Kidney (tissue), 22 donors: ENCODE measurements at places on chromosomes 7 and 10. TPM values are rescaled to one million over a fixed set of nuclear protein-coding genes. Genes with fewer than 3 reads are reported as not detected.
A peak's percentile ranks its signal among the peaks of the same experiment; 100 is the strongest.

- no peak overlapping the region for H3K4me3 ChIP-seq
- H3K36me3 ChIP-seq: no peaks in the 10 kb centered on the region
- peak; percentile 82 for DNase-seq
- peaks cover 6% of the 10 kb centered on the region for H3K4me1 ChIP-seq
- peak overlapping the region; percentile 8 for H3K27ac ChIP-seq
- H3K27me3 ChIP-seq: no peaks in the 10 kb centered on the region
Measured at GRCh38 chr7:29479301-29480200, 84.1 kb upstream of the PRR15 start.

The NT5C3A gene
- total RNA-seq: 29.0 TPM

- peaks cover 3% of the 10 kb centered on the region for H3K4me1 ChIP-seq
- H3K27me3 ChIP-seq: no peaks in the 10 kb centered on the region
- H3K36me3 ChIP-seq: no peaks in the 10 kb centered on the region
- no peak overlapping the region for H3K4me3 ChIP-seq
- DNase-seq: peak; percentile 85
Measured at GRCh38 chr10:15725603-15726002, 5.9 kb upstream of the ITGA8 start.

DNA sequence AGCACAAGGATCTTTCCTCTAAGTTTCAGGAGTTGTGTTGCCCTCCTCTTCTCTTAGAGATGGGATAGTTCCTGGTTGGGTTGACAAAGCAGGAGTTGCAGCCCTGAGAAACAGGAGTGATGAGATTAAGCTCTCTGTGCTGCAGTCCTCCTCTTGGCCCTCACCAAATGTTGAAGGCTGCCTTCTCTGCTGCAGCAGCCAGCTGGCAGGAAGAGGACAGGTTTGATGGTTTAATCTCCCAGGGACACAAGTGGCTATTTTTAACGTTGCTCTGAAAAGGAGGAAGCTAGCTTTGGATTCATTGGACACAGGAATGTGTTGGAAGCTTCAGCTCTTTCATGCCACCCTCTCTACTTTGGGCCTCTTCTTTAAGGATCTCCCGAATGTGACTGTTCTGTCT is 9.4 kb downstream of the STRIP2 start:
- no peak overlapping the region for H3K27ac ChIP-seq
- no peak overlapping the region for H3K4me3 ChIP-seq
- no peaks in the 10 kb centered on the region for H3K27me3 ChIP-seq
- H3K4me1 ChIP-seq: no peaks in the 10 kb centered on the region

GRCh38 chr10:78868048-78868447 is 200.7 kb upstream of the ZMIZ1 start:
- H3K36me3 ChIP-seq: no peaks in the 10 kb centered on the region
- no peaks in the 10 kb centered on the region for H3K27me3 ChIP-seq
- DNase-seq: no peak
- no peak overlapping the region for H3K4me3 ChIP-seq
- H3K27ac ChIP-seq: no peak overlapping the region
- no peaks in the 10 kb centered on the region for H3K4me1 ChIP-seq

The NEUROD6 gene
- not detected for total RNA-seq

DNA sequence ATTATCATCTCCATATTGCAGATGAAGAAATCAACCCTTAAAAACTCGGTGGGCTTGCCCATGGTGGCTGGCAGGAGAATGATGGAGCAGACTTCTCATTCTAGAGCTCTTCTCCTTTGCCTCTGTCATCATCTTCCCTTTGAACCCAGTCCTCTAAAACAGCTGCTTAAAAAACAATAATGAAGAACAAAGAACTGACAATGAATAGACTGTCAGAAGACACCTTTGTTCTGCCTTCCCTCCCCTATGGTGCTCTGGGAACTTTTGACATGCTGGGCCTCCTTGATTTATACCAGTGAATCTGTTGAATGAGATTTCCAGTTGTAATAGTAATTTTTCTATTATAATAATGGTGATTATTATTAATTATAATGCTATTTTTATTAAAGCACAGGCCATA is 103.0 kb downstream of the SORCS3 start:
- no peak overlapping the region for H3K4me3 ChIP-seq
- no peaks in the 10 kb centered on the region for H3K27me3 ChIP-seq
- no peak for DNase-seq
- no peaks in the 10 kb centered on the region for H3K36me3 ChIP-seq
- no peaks in the 10 kb centered on the region for H3K4me1 ChIP-seq

The LEP gene
- total RNA-seq: not detected

DNA sequence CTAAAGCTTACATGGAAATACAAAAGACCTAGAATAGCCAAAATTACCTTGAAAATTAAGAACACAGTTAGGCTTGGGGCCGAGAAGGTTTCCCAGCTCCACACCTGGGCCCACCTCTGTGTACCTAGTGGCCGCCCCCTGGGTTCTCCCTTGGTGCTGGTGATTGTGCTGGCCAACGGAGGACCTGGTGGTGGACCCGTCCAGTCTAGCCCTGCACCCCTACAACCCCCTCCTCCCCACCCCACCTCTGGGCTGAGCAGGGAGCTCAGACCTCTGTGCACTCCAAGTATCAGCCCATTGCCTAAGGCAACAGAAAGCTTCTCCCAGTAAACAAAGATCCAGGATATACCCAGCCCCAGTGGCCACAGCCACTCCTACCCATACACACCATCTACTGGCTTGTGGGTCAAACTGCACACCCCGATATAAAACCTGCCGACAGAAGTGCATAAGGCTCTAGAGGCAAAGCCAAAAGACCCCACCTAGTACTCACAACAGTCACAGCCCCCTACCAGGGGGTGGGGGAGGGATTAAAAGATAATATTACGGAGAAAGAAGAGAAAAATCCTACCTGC is 105.0 kb upstream of the DIP2C start:
- H3K36me3 ChIP-seq: no peaks in the 10 kb centered on the region
- no peaks in the 10 kb centered on the region for H3K27me3 ChIP-seq
- H3K4me3 ChIP-seq: no peak overlapping the region

DNA sequence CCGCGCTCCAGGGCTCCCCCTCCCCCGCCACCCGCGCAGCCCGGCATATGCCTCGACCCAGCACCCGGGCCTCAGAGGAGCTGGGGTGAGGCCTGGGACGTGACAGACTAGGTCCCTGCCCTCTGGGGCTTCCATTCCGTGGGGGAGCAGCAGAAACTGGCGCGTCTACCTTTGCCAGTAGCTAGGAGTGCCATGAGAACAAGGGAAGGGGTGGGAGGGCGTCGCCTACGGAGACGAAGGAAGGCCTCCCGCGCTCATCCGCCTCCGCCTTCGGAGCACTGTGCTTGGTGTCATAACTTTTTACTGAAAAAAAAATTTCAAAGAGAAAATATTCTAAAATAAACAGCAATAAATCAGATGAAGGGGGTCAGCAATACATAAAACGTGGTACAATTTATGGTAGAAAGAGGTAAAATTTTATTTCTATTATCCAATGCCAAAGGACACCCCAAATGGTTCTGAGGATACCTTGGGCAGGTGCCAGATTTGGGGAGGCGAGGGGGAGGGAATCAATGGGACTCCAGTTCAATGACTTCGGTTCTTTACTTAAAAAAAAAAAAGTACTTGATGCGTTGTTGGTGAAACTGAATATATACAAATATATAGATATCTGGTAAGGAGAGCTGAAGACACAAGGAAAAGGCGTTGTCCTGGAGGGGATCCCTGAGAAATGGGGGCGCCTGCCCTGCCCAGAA is 35.1 kb upstream of the GRID1 start:
- peak overlapping the region; percentile 73 for H3K4me3 ChIP-seq
- H3K27ac ChIP-seq: peak overlapping the region; percentile 85
- no peaks in the 10 kb centered on the region for H3K36me3 ChIP-seq
- H3K4me1 ChIP-seq: no peaks in the 10 kb centered on the region
- DNase-seq: peak; percentile 49

DNA sequence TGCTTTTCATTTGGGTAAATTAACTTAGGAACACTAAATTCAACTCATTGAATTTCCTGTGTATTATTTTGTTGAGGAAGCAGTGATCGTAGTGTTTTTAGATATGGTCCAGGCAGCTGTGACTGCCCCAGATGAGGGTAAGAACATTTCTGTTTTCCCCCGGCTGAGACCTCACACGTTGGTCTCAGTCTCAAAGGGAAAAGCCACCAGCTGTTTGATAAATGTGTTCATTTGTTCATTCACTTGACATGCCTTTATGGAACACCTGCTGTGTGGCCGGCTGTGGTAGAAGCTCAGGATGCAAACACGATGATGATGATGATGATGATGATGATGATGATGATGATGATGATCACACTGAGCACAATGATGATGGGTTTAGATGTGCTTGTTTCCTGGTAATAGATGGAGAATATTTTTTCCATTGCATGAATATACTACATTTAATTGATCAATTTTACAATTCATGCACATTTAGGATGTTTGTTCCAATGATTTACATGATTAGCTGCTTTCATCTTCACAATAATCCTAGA is 125.6 kb upstream of the ZNF32 start:
- H3K36me3 ChIP-seq: no peaks in the 10 kb centered on the region
- DNase-seq: no peak

The SFRP5 gene
- 0.31 TPM for total RNA-seq

DNA sequence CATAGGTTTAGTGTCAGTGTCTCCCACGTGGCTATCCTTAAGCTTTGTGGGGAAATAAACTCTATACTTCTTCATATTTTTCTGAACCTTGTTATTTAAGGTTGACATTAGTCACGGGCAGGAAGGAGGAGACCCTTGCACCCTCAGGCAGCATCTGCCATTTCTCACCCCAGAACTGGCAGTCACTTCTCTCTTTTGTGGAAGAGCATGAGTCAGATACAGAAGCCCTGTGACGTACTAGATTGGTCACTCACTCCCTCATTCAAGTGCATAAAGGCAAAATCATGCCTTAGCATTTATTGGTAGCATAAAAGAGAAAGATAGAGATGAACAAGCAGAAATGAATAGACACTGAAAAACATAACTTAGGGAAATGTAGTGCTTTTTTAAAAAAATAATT is 206.0 kb upstream of the MDFIC start:
- no peak overlapping the region for H3K4me3 ChIP-seq
- H3K36me3 ChIP-seq: no peaks in the 10 kb centered on the region
- DNase-seq: no peak
- no peaks in the 10 kb centered on the region for H3K4me1 ChIP-seq

DNA sequence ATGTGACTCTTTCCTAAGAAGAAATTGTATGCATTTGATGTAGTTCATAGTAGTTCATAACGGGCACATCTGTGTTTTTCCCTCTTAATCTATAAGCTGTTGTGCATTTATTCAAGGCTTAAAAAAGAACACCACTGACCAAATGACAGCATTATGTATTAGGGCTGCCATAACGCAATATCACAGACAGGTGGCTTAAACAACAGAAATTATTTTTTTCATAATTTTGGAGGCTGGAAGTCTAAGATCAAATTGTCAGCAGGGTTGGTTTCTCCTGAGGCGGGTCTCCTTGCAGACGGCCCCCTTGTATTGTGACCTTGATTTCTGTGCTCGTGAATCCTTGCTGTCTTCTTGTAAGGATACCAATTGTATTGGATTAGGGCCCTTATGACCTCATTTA is 627 bp upstream of the SSMEM1 start:
- no peaks in the 10 kb centered on the region for H3K4me1 ChIP-seq
- no peak overlapping the region for H3K4me3 ChIP-seq
- DNase-seq: no peak
- no peak overlapping the region for H3K27ac ChIP-seq

DNA sequence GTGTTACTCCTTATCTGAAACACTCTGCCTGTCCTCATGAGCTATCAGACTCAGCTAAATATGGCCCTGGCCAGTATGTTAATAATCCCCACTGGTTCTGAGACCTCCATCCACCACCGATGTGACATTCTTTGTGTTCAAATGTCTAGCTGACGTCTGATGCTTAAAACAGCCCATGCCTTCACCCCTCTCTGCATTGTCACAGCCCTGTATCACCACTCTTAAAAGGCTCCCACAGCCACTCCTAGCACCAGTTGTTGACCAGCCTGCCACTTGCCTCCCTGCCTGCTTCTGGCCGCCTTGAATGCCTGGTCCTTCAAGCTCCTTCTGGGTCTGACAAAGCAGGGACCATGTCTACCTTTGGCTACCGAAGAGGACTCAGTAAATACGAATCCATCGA is at the start of gene LMOD2:
Gene LMOD2, plus strand, starts transcription at position 253 of the 400 bp plus-strand sequence. Its CDS starts 98 bp downstream, at position 351.
- no peak within 1 kb of the TSS for H3K4me3 ChIP-seq
- no peaks in the 10 kb centered on the region for H3K27me3 ChIP-seq
- H3K27ac ChIP-seq: no peak within 1 kb of the TSS
- no peaks in the 10 kb centered on the region for H3K4me1 ChIP-seq
- DNase-seq: no peak

DNA sequence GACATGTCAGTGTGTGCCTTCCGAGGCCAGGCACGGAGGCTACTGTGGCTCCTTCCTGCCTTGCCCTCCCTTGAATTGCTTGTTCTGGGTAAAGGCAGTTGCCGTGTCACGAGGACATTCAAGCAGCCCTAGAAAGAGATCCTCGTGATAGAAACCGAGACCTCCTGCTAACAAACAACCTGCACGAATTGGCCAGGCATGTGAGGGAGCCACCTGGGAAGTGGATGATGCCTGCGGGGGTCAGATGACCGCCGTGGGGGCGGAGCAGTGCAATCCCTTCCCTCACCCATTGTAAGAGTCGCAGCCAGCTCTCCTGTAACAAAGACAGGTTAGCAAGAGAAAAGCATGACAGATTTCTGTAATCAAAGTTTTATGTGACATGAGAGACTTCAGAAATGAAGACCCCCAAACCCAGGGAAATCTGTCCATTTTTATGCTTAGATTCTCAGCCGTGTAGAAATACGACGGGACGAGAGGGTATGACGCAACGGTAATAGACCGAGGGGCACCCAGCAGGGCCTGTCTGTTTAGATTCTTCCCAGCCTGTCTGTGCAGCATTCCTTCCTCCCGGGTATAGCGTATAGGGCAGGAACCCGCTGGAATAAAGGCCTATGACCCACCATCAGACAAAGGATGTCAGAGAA is 241.7 kb downstream of the GATA3 start:
- DNase-seq: no peak
- H3K4me1 ChIP-seq: no peaks in the 10 kb centered on the region
- H3K27ac ChIP-seq: no peak overlapping the region
- no peak overlapping the region for H3K4me3 ChIP-seq
- peaks cover 5% of the 10 kb centered on the region for H3K27me3 ChIP-seq
- no peaks in the 10 kb centered on the region for H3K36me3 ChIP-seq

DNA sequence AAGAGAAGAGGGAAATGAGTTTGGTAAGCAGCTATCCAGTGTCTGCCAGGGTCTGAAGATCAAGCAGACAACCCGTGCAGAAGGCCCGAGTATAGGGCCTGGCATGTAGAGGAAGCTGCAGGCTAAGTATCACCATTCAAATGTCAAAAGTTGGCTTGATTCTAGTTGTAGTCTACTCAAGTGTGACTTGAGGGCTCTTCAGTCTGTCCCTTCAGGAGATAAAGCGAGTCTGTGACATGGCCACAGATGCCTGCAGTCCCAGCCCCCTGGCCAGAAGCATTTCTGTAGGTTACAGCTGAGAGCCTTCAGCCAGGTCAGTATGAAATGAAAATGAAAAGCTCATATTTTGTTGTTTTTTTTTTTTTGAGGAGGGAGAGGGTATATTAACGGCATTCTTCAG is 97.8 kb upstream of the EEPD1 start:
- no peaks in the 10 kb centered on the region for H3K36me3 ChIP-seq
- no peaks in the 10 kb centered on the region for H3K27me3 ChIP-seq
- H3K4me3 ChIP-seq: no peak overlapping the region
- DNase-seq: no peak
- no peak overlapping the region for H3K27ac ChIP-seq
